ENCODE measurements at places on chromosomes 6 and 20.

DNA sequence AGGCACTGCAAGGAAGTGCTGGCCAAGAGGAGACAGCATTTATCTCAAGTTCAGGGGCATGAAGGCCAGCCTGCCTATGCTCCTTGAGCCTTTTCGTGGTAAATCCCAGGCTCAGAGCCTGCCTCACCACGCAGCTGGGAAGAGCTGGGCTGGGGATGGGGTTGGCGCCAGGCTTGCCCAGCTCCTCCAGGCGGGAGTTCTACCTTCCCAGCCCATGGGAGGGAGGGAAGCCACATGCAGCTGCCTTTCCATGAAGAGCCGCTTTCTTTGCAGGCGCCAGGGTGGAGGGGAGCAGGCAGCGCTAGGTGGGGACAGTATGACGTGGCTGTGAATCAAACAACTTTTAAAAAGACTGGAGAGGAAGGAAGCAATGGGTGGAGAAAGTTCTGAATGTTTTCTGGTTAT, 19.5 kb upstream of the SIRT5 start:
- no peak for DNase-seq

DNA sequence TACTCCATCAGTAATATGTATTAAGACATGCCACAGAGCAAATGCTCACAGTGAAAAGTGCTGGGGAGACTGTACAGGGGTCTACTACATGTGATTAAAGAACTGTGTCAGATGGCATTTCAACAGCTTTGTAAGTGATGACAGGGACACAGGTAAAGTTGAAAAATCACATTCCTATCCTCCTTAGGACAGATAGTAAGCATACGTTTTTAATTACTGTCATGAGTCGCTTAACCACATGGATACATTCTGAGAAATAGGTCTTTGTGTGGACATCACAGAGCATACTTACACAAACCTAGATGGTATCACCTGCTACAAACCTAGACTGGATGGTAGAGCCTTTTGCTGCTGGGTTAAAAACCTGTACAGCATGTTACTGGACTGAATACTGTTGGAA, 645.8 kb upstream of the AGPAT4 start:
- no peak for DNase-seq

DNA sequence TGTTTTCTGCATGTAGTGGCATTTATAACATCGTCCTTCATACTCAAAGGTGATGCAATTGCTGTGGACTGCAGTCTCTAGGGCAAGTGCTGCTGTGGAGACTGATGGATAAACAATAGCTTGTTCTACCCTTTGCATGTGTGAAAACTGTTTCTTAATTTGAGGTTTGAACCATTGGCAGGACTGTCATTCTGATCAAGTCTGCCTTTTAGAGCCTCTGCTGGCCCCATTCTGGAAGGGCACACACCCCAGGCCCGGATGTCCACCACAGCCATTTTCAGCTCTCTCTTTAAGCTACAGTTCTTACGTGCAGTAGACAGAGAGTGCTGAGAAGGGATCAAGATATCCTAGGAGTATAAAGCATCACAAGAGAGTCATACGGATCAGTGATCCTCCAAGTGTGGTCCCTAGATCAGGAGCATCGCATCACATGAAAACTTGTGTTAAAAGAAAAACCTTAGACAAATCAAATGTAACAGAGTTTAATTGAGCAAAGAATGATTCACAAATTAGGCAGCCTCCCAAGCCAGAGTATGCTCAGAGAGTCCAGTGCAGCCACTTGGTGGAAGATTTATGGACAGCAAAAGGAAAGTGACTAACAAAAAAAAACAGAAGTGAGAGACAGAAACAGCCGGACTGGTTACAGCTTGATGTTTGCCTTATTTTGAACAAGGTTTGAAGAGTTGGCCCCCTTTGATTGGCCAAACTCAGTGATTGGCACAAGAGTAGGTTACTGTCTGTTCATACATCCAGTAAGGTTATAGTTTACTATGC, 52.0 kb downstream of the FRK start:
- no peak for DNase-seq

DNA sequence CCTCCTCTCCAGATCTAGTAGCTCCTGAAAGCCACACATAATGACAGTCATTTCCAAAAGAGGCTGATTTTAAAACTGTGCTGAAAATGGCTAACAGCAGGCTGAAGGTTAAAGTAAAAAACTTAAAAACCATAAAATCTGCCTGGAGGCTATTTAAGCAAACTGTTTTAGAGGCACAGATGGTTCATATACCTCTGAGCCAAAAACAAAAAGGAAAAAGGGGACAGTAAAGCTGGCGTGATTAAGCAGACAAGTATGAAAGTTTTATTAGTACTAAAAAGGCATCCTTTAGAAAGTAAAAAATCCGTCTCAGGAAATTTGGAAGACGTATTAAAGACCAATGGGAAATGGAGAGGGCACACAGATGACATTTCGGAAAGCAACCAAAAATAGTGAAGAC, 55.8 kb downstream of the SOBP start:
- no peak for DNase-seq

Measured in CD4-positive, alpha-beta memory T cell (primary cell).